ENCODE measurements at places on chromosomes 4 and X.

DNA sequence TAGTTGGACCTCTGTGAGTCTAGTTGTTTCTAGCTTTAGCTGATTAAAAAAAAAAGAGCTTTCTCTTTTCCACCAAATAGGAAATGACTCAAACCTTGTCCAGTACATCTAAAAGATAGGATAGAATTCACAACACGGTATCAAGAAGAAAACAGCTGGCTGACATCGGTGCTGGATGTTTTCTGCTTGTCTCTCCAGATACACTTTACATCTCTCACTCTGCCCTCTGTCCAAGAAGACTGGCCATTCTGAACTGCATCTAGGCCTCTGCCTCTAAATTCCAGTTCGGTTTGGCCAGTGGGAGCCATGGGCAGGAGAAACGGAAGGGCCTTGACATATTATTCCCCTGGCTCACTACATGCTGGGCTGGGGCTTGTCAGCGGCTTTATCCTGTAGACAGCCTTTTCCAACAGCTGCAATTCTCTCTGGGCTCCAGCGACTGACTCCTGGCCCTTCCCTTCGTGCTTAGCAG is 57.3 kb upstream of the SHISA3 start:
- H3K27ac ChIP-seq, result no peak overlapping the region
- H3K4me1 ChIP-seq, result no peaks in the 10 kb centered on the region
- H3K36me3 ChIP-seq, result no peaks in the 10 kb centered on the region
- no peak overlapping the region for H3K4me3 ChIP-seq
- no peaks in the 10 kb centered on the region for H3K27me3 ChIP-seq
- no peak for DNase-seq

GRCh38 chrX:120763269-120763668 is 112.4 kb downstream of the CT47B1 start:
- no peak overlapping the region for H3K4me3 ChIP-seq
- H3K36me3 ChIP-seq, result no peaks in the 10 kb centered on the region
- DNase-seq, result no peak
- no peaks in the 10 kb centered on the region for H3K27me3 ChIP-seq
- no peak overlapping the region for H3K27ac ChIP-seq

- H3K36me3 ChIP-seq, result peaks cover 2% of the 10 kb centered on the region
- no peak overlapping the region for H3K4me3 ChIP-seq
- H3K27ac ChIP-seq, result no peak overlapping the region
- no peak for DNase-seq
- peaks cover 50% of the 10 kb centered on the region for H3K4me1 ChIP-seq
- no peaks in the 10 kb centered on the region for H3K27me3 ChIP-seq
Measured at GRCh38 chr4:4539481-4539880, 2.4 kb downstream of the STX18 start.

DNA sequence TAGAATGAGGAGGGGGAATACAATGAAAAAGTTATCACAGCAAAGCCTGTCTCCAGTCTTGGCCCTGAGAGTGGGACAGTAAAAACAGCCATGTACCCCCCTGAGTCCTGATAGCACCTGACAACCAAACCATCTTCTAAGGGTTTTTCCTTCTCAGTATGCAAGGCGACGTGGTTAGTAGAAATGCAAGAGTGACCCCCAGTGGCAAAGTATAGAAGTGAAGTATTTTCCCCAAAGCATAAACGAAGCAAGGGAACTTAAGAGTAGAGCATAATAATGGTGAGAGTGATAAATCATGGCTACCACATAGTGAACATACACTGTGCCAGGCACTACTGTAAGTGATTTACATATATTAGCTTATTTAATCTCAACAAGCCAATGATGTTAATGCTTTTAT is 52.8 kb downstream of the FAM47C start:
- no peak overlapping the region for H3K27ac ChIP-seq
- H3K4me1 ChIP-seq, result no peaks in the 10 kb centered on the region
- H3K4me3 ChIP-seq, result no peak overlapping the region
- H3K27me3 ChIP-seq, result no peaks in the 10 kb centered on the region
- no peaks in the 10 kb centered on the region for H3K36me3 ChIP-seq

GRCh38 chr4:66376396-66376795 is 706.1 kb upstream of the EPHA5 start:
- H3K27me3 ChIP-seq, result no peaks in the 10 kb centered on the region
- no peak for DNase-seq
- no peaks in the 10 kb centered on the region for H3K4me1 ChIP-seq
- H3K4me3 ChIP-seq, result no peak overlapping the region
- no peak overlapping the region for H3K27ac ChIP-seq

- H3K27me3 ChIP-seq, result peaks cover 1% of the 10 kb centered on the region
Measured at GRCh38 chrX:16903274-16904022, 33.3 kb upstream of the RBBP7 start.

DNA sequence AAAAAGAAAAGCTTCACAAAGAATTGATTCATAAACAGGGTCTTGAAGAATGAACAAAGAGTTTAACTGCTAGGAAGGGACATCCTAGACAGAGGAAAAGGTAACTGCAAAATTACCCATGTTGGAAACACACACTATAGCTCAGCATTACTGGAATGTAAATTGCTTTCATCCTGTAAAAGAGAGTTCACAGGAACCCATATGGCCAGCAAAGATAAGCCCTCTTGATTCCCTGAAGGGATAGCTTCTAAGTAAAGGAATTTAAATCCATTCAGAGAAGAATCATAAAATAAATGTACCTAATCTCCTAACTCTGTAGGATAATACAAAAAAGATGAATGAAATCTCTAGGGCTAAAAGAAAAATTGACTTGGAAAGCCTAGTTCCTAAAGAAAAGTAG is 107.1 kb upstream of the INTU start:
- H3K4me1 ChIP-seq, result no peaks in the 10 kb centered on the region
- no peak overlapping the region for H3K4me3 ChIP-seq
- no peak for DNase-seq
- no peak overlapping the region for H3K27ac ChIP-seq
- H3K27me3 ChIP-seq, result no peaks in the 10 kb centered on the region
- H3K36me3 ChIP-seq, result no peaks in the 10 kb centered on the region

DNA sequence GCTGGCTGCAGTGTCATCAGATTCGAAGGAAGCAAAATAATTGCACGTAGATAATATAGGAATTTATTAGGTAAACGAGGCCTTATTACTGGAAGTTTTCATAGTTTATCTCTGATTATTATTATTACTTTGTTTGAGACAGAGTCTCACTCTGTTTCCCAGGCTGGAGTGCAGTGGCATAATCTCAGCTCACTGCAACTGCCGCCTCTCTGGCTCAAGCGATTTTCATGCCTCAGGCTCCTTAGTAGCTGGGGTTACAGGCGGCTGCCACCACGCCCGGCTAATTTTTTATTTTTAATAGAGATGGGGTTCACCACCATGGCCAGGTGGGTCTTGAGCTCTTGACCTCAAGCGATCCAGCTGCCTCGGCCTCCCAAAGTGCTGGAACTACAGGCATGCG is 12.5 kb downstream of the CLCN3 start:
- DNase-seq, result no peak
- H3K4me3 ChIP-seq, result no peak overlapping the region
- H3K36me3 ChIP-seq, result peaks cover 29% of the 10 kb centered on the region
- H3K4me1 ChIP-seq, result peaks cover 20% of the 10 kb centered on the region

DNA sequence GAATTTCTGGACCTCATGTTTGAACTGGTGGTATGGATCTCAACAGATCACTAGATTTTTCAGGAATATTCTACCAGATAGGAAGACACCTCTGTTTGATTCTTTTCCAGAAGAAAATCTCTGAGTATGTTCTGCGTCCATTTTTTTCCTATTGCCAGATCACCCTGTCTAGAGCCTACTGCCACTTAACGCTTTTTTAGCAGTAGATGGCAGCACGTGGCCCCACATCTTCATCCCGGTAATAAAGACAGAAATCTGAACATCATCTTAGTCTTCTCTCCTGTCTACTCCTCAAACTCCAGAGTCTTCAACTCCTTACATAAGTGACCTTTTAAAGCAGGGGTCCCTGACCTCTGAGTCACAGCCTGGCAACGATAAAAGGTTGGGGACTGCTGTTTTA is 184.7 kb downstream of the TMA16 start:
- DNase-seq, result no peak
- no peaks in the 10 kb centered on the region for H3K27me3 ChIP-seq
- no peak overlapping the region for H3K4me3 ChIP-seq
- no peaks in the 10 kb centered on the region for H3K36me3 ChIP-seq

- H3K4me1 ChIP-seq, result no peaks in the 10 kb centered on the region
- no peak overlapping the region for H3K4me3 ChIP-seq
- no peak overlapping the region for H3K27ac ChIP-seq
- no peak for DNase-seq
- no peaks in the 10 kb centered on the region for H3K27me3 ChIP-seq
- no peaks in the 10 kb centered on the region for H3K36me3 ChIP-seq
Measured at GRCh38 chr4:34851411-34851810, 1392.9 kb downstream of the ARAP2 start.

GRCh38 chrX:118062048-118062789 is 54.4 kb downstream of the KLHL13 start:
- peaks cover 5% of the 10 kb centered on the region for H3K4me1 ChIP-seq
- no peak for DNase-seq
- H3K27ac ChIP-seq, result no peak overlapping the region
- no peak overlapping the region for H3K4me3 ChIP-seq
- H3K27me3 ChIP-seq, result no peaks in the 10 kb centered on the region
- no peaks in the 10 kb centered on the region for H3K36me3 ChIP-seq

GRCh38 chrX:117400005-117400404 is 716.6 kb downstream of the KLHL13 start:
- H3K27ac ChIP-seq, result no peak overlapping the region
- H3K4me3 ChIP-seq, result no peak overlapping the region
- no peaks in the 10 kb centered on the region for H3K36me3 ChIP-seq
- H3K4me1 ChIP-seq, result no peaks in the 10 kb centered on the region
- H3K27me3 ChIP-seq, result no peaks in the 10 kb centered on the region
- DNase-seq, result no peak

DNA sequence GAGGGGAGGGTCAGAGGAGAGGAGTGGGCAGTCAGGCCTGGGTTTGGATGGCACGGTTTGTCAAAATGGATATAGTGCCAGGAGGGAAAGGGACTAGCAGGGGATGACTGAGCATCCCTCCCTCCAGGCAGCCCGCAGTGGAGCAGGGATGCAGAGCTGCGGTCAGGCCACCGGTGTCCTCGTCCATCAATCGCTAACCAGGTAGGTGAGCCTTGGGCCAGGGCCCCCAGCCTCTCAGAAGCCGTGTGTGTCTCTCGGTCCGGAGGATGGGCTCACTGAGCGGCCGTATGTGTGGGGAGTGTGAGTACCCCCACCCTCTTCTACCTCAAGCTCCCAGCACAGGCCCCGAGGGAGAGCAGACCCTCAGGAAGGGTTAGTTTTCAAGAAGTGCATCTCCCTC is 538 bp upstream of the CYTL1 start:
- DNase-seq, result no peak
- H3K36me3 ChIP-seq, result no peaks in the 10 kb centered on the region
- no peak overlapping the region for H3K27ac ChIP-seq
- no peak overlapping the region for H3K4me3 ChIP-seq

GRCh38 chr4:27835851-27836250 is 975.2 kb downstream of the STIM2 start:
- no peaks in the 10 kb centered on the region for H3K4me1 ChIP-seq
- DNase-seq, result no peak
- no peak overlapping the region for H3K4me3 ChIP-seq
- no peaks in the 10 kb centered on the region for H3K27me3 ChIP-seq
- H3K36me3 ChIP-seq, result no peaks in the 10 kb centered on the region

DNA sequence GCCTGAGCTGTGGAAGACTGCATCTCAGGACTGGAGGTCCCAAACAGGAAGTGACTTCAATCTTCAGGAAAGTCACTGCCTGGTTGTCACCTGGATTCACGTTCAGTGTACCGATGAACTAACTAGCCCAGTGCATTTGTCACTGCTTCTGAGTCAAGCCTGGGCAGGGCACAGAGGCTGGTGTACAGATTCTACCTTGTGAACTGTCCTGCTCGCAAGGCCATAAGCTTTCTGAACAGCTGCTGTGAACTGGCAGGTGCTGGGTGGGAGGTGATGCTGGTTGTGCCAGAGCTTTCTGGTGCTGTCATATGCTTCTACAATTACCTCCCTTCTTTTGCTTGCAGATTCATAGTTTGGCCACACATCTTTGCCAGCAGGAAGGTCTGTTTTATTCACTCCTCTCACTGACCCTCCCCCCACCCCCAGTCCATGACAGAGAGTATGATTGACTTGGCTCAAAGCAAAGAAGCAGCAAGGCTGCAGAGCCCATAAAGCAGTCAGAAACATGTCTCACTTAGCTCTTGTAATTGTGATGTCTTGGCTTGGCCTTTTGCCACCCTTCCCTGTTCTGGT is 40.5 kb downstream of the ZCCHC12 start:
- no peak overlapping the region for H3K4me3 ChIP-seq
- peaks cover 3% of the 10 kb centered on the region for H3K27me3 ChIP-seq
- DNase-seq, result no peak
- no peaks in the 10 kb centered on the region for H3K36me3 ChIP-seq
- no peaks in the 10 kb centered on the region for H3K4me1 ChIP-seq

GRCh38 chr4:76233083-76233482 is 18.4 kb upstream of the FAM47E start:
- H3K36me3 ChIP-seq, result peaks cover 4% of the 10 kb centered on the region
- no peaks in the 10 kb centered on the region for H3K4me1 ChIP-seq
- no peak for DNase-seq
- no peaks in the 10 kb centered on the region for H3K27me3 ChIP-seq
- H3K27ac ChIP-seq, result no peak overlapping the region

DNA sequence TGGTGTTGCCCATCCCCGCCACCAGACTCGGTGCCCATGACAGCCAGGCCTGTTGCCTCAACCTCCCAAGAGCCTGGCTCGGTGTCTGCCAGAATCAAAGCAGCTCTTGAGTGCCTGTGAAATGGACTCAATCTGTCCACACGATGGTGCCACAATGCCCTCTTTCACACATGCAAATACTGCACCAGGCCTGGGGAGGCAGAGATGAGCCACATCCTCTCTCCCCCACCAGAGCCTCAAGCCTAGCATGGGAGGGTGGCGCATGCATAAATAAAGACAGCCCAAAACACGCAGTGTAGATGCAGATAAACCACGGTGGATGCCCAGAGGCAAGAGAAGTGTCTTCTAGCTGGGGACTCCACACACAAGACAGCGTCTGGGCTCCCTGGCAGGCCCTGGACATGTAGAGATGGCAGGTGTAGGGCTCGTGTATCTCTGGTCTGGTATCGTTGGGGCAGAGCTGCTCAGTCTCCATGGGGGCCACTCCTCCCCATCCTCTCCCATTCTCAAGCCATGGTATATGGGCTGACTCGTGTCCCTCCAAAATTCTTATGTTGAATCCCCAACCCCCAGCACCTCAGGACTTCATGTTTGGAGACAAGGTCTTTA is 65.6 kb downstream of the JAKMIP1 start:
- no peaks in the 10 kb centered on the region for H3K36me3 ChIP-seq
- H3K4me1 ChIP-seq, result peaks cover 6% of the 10 kb centered on the region
- H3K4me3 ChIP-seq, result no peak overlapping the region

DNA sequence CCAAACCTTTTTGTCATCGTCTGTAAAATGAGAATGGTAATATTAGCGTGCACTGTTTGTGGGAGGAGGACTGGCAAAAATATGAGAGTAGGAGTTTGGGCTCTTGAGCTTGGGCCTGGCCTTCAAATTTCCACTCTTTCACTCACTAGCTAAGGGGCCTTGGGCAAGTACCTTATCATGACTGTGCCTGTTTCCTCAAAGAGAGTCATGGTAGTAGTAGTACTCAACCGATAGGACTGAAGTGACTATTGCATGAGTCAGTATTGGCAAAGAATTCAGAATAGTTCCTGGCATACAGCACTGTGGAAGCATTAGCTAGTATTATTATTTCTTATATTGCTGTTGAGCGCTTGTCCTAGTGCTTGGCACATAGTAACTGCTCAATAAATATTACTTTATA is 16.0 kb upstream of the RBM3 start:
- DNase-seq, result no peak
- no peaks in the 10 kb centered on the region for H3K27me3 ChIP-seq
- peak overlapping the region; percentile 53 for H3K27ac ChIP-seq
- peaks cover 19% of the 10 kb centered on the region for H3K36me3 ChIP-seq
- no peak overlapping the region for H3K4me3 ChIP-seq

- no peak overlapping the region for H3K27ac ChIP-seq
- no peak overlapping the region for H3K4me3 ChIP-seq
- H3K36me3 ChIP-seq, result no peaks in the 10 kb centered on the region
- H3K27me3 ChIP-seq, result no peaks in the 10 kb centered on the region
Measured at GRCh38 chr4:180380733-180381132, 1862.5 kb upstream of the TENM3 start.
